ENCODE measurements at places on chromosomes 5 and 9.

- DNase-seq: no peak
Measured at GRCh38 chr5:180790020-180790419, 12.6 kb downstream of the MGAT1 start.

DNA sequence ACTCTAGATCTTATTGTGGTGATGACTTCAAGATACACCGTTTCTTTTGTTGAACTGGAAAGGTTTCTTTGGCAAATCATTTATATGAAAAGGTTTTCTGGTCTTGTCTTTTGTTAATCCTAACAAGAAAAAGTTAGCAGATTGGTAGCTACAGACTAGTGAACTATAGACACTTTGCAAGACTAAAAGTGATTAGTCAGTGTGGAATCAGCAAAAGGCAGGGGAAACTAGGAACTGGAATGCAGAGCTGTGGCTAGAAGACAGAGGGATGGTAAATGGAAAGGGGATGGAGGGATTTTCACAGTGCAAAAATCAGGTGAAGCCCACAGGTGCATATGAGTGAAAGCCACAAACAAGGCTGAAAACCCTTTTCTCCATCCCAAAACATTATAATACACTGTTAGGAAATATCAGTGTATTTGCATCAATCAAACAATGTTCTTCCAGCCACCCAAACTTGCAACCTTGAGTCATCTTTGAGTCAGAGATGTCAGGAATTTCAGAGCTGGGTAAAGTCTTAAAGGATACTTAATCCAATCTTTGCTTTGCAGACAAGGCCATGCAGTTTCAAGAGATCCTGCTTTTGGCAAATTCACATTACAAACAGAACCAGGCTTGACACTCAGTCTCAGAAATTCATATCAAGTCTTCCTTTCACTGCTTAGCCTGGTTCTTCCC lies 52.7 kb downstream of the PLK2 start:
- no peak for DNase-seq

GRCh38 chr9:134103391-134103998 lies 32.4 kb upstream of the WDR5 start:
- no peak for DNase-seq

DNA sequence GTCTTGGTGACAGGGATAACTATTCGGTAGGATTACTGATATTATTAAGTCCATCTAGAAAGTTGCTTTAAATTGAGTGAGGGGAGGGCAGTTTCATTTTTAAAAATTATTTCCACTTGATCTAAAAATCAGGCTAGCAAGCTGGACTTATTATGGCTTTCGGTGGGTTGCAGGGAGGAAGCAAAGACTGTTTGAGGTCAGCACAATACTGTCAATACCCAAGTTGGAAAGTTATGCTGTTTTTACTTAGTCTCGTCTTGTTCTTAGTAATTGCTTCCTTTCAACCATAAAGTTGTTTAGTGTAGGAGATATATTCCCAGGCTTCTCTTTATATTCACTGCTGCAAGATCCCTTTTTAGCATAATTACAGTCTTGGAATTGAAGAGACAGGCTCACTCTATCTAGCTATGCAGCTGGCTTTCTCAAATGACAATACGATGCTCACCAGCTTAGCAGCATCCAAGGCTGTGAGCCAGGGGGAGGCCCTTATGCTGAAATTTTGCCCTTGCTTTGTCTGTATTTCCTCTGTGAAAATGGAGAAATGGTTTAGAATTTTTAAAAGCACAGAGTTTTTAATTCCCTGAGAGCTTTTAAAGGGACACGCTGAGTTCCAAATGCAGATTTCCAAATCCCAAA lies 68.2 kb upstream of the APC start:
- no peak for DNase-seq

- DNase-seq: no peak
Measured at GRCh38 chr9:129602598-129603415, 18.1 kb downstream of the C9orf50 start.

DNA sequence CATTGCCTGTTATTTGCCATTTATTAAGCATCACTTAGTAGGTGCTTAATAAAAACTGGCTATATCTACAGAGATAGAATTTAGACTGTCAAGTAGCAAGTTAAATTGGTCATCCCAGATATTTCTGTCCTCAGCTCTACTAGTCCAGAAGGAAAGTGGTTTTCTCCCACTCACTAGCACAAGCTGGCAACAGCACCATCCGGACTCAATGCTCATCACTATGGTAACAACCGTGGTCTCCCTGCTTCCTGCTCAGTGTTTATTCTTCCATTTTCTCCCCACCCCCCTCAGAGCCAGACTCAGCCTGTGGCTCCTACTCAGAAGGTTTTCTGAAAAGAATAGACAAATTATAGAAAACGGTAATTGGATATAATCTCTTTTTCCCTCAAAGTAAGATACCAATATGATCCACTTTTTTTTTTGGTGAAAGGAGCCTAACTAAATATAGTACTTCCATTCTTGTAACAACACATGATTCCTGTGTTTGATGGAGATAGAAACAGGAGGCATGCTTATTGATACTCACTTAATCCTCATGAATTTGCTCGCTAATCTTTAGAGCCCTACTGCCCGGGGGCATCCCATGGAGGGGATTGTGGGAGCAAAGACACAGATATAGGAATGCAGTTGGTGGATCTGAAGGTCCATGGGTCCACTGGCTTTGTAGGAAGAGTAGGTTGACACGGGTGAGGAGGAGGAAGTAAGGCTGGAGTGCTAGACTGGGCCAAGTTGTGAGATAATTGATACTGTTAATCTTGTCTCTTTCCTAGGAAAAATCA lies 191.4 kb downstream of the MAN2A1 start:
- no peak for DNase-seq

GRCh38 chr5:100472091-100472490 lies 63.1 kb upstream of the FAM174A start:
- DNase-seq: peak; percentile 77

All from inflammatory macrophage (primary cell).